ENCODE measurements at places on chromosomes 1 and 21. TPM values are rescaled to one million over a fixed set of nuclear protein-coding genes. Genes with fewer than 3 reads are reported as not detected.

GRCh38 chr21:28213261-28213660 is 779.4 kb downstream of the LTN1 start:
- no peak overlapping the region for H3K27ac ChIP-seq
- no peak overlapping the region for H3K4me3 ChIP-seq
- no peak for DNase-seq
- H3K4me1 ChIP-seq, result no peaks in the 10 kb centered on the region
- H3K27me3 ChIP-seq, result no peaks in the 10 kb centered on the region

DNA sequence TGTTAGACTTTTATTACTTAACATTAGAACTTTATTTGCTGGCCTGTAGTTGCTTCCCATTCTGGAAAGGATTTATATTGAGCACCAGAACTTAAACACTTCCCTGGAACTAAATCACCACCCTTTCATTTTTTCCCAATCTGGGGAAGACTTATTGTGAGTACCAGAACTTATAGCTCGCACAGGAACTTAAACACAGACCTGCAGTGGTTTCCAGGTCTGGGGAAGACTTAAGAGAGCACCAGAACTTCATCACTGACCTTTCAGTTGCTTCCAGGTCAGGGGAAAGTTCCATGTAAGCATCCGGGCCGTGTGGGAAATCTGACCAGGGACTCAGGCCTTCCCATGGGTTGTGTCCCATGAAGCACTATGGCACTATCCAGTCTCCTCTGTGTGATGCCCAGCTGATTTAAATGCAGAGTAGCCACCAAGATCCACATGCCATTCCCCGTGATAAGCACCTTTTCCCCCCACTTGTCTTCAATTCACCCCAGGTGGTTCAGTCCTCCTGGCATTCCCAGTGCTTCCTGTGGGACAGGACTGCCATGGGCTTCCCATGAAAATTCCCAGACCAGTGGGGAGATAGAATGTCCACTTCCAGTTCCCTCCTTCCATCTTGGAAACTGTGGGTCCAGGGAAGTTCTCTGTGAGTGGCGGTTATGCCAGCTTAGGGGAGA is 48.9 kb downstream of the C4BPA start:
- DNase-seq, result no peak
- no peaks in the 10 kb centered on the region for H3K36me3 ChIP-seq
- H3K4me1 ChIP-seq, result no peaks in the 10 kb centered on the region
- no peak overlapping the region for H3K4me3 ChIP-seq
- no peak overlapping the region for H3K27ac ChIP-seq

The IVNS1ABP gene
- total RNA-seq, result 52.6 TPM

The CELA2A gene
- total RNA-seq, result 0.90 TPM

DNA sequence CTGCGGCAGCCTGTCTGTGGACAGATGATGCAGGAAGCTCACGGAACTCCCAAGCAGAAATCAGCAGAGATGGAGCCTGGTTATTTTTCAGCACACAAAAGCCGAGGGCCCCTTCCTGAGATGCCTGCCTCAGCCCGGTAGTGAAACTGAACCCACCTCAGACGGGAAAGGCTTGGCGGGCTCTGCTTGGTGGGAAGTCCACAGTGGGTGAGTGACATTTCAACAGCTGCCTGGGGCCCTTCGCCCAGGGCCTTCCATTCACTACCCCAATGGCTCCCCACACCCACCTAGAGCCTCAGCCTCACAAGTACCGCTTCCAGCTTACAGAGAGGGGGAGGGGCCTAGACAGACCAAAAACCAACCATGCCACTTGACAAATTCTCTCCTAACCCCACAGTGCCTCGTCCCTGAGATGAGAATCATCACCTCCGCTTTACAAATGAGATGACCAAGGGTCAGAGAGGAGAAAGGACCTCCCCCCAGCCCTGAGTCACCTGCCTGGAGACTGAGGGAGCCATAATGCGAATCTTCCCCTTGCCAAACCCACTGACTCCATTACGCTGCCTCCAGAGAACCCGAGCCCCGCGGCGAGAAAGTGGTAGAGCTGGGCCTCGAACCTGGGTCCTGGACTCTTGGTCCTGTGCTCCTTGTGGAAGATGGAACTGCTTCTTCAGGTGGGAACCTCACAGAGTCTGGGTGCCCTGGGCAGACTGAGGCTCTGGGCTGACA is 3.4 kb upstream of the ECE1 start:
- H3K27ac ChIP-seq, result peak overlapping the region; percentile 96
- H3K4me1 ChIP-seq, result peaks cover 65% of the 10 kb centered on the region
- H3K36me3 ChIP-seq, result no peaks in the 10 kb centered on the region

DNA sequence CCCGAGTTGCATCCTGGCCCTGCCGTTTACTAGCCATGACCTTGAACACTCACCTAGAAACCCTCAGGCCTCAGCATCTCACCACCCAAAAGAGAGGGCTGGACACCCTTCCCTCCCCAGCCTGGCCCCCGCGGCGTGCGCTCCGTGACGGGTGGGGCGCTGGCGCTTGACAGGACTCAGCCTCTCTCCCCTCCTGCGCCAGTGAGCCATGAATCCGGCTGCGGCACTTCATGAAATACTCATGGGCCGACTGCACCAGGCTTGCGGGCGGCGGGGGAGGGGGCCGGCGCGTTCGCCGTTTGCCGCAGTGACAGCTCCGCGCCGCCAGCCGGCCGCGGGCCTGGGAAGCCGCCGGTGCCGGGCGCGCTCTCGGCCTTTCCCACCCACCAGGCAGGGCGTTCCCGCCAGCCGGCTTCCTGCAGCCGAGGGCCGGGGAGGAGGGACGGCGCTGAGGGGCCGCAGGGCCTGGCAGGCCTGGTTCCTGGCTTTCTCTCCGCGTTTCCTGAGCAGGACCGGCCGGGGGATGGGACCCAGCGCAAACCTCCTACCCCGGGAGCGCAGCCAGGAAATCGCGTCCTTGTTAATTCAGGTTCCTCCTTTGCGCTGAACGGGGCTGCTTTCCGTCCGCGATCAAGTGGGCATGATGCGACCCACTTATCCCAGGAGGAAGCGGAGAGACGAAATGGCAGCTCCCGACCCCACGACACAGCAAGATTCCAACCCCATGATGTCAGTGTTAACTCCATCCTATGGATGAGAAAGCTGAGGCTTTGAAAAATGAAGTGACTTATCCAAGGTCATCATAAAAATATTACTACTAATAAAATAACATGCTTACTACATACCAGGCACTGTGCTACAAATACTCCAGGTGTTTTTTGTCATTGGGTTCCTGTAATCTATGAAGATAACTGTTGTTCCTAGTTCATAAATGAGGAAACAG is 9.1 kb upstream of the LUZP1 start:
- H3K27ac ChIP-seq, result peak overlapping the region; percentile 47
- peaks cover 19% of the 10 kb centered on the region for H3K4me1 ChIP-seq
- no peaks in the 10 kb centered on the region for H3K36me3 ChIP-seq
- H3K27me3 ChIP-seq, result no peaks in the 10 kb centered on the region

DNA sequence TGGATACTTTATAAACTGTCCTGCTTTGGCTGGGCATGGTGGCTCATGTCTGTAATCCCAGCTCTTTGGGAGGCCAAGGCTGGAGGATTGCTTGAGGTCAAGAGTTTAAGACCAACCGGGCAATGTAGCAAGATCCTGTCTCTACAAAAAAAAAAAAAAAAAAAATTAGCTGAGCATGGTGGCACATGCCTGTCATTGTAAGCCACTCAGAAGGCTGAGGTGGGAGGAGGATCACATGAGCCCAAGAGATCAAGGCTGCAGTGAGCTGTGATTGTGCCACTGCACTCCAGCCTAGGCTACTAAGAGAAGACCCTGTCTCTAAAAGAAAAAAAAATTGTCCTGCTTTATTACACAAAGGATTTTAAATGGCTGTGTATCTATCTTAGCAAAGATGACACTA is 95.2 kb downstream of the LBR start:
- H3K4me1 ChIP-seq, result no peaks in the 10 kb centered on the region
- H3K36me3 ChIP-seq, result no peaks in the 10 kb centered on the region

- no peaks in the 10 kb centered on the region for H3K4me1 ChIP-seq
- H3K27me3 ChIP-seq, result no peaks in the 10 kb centered on the region
- H3K4me3 ChIP-seq, result no peak overlapping the region
- peak; percentile 8 for DNase-seq
- no peaks in the 10 kb centered on the region for H3K36me3 ChIP-seq
- H3K27ac ChIP-seq, result no peak overlapping the region
Observed at GRCh38 chr1:19505693-19506457, 20.5 kb upstream of the CAPZB start.

DNA sequence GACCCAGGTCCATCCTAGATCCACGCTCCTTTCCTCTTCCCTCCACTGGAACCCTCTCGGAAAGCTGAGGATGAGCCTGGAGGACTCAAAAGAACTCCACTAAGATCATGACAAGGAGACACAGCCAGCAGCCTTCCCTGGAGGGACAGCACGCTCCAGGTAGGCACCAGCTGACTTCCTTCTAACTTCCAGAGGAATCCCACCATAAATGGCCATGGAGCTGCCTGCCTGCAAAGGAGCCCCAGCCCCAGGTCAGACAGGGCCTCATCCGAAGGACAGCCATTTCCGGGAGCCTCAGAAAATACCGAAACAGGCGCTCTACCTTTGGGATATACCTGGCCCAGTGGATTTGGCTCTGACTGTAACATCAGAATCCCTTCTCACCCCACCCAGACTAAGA is 4.1 kb downstream of the SH3BP5L start:
- H3K4me3 ChIP-seq, result peak overlapping the region; percentile 67
- H3K4me1 ChIP-seq, result peaks cover 22% of the 10 kb centered on the region
- H3K27me3 ChIP-seq, result no peaks in the 10 kb centered on the region
- DNase-seq, result no peak

The USH2A gene
- total RNA-seq, result not detected

The SLC6A17 gene
- total RNA-seq, result not detected

The DENND2D gene
- 164 TPM for total RNA-seq

DNA sequence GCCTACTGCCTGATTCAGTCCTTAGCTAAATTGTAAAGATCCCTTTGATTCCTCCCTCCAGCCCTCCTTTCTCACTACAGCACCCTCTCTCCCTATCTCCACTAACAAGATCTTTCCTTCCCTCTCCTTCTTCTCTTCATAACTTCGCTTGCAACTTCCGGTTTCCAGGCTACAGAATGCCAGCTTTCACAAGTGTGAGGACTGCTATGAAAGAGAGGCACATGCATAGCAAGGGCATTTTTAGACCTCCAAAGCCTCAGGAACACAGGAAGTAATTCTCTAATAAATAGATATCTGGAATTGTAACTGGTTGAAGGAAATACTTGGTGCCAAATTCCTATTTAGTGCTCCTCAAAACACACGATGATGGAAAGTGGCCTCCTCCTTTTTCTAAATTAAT is 196.7 kb downstream of the HLX start:
- H3K27me3 ChIP-seq, result no peaks in the 10 kb centered on the region
- no peaks in the 10 kb centered on the region for H3K36me3 ChIP-seq
- H3K4me1 ChIP-seq, result peaks cover 16% of the 10 kb centered on the region
- H3K27ac ChIP-seq, result no peak overlapping the region

DNA sequence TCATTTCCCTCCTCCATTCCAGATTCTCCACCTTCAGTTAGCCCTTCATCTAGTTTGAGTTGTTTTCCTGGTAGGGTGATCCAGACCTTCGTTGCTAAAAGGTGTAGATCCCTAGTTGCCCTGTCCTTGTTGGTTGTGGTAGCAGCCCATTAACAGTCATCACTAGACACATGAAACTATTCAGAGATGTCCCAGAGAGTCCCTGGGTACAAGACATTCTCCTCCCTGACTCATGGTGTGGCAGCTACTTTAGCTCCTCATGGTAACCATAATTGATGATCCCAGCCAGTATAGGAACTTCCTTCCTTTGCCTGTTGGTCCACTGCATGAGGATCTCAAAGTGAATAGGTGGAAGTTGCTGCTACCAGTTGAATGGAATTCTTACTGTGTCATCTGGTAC is 6.0 kb upstream of the SH2D2A start:
- H3K36me3 ChIP-seq, result no peaks in the 10 kb centered on the region
- H3K27ac ChIP-seq, result no peak overlapping the region
- H3K4me3 ChIP-seq, result no peak overlapping the region

The STK40 gene
- total RNA-seq, result 51.0 TPM

DNA sequence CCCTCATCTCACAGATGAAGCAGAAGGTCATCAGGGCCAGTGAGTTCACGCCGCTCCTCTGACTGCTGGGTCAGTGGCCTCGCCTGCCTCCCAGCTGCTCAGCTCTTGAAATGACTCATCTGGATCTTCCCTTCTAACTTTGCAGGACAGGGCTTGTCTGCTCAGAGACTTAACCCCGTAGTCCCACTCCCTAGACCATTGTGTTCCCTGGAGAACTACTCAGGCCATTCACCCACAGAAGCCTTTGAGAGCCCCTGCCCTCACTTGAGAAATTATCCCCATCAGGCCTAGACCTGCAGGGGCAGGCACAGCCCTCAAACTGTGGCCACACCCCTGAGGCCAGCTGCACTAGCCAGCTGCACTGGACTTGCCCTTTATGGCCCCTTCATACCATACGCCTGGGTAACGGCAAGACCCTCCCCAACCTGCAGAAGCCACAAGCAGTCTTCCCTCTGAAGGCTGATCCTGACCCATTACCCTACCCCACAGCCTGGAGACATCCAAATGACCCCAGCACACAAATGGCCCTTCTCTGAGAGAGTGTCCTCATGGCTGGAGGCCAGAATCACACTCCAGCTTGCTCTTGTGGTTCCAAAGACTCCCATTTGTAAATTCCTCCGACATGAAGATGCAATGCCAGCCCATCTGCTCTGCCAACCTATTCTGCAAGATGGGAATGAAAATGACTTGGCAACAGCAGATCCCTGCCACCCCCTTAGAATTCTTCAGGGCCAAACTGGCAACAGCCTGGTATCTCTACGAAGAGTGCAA is 33.2 kb downstream of the RCSD1 start:
- no peak overlapping the region for H3K4me3 ChIP-seq
- H3K27me3 ChIP-seq, result no peaks in the 10 kb centered on the region
- peak overlapping the region; percentile 68 for H3K27ac ChIP-seq
- H3K36me3 ChIP-seq, result peaks cover 17% of the 10 kb centered on the region

The S100A12 gene
- not detected for total RNA-seq

GRCh38 chr1:19517017-19517416 is 31.7 kb upstream of the CAPZB start:
- H3K4me3 ChIP-seq, result no peak overlapping the region
- DNase-seq, result no peak
- no peaks in the 10 kb centered on the region for H3K36me3 ChIP-seq
- H3K27ac ChIP-seq, result no peak overlapping the region
- H3K27me3 ChIP-seq, result no peaks in the 10 kb centered on the region

DNA sequence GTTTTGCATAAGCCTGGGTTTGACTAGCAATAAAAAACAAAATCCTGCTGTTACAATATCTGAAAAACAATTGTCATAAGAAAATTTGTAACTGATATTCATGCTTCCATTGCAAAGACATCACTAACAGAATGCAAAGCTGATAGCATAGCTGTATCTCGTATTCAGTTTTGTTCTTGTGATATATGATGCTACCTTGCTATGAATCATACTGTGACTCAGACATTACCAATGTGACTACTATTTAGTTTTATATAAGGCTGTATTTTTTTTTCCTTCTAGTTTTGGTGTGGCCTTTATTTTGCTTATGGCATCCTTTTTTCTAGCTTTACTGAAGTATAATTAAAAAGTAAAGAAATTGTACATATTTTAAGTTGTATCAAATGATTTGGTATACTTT is 1381.8 kb downstream of the MRPL39 start:
- DNase-seq, result no peak
- H3K4me1 ChIP-seq, result no peaks in the 10 kb centered on the region
- no peak overlapping the region for H3K4me3 ChIP-seq
- H3K27ac ChIP-seq, result no peak overlapping the region
- no peaks in the 10 kb centered on the region for H3K27me3 ChIP-seq
- no peaks in the 10 kb centered on the region for H3K36me3 ChIP-seq

GRCh38 chr1:17097147-17097546 is 22.1 kb downstream of the PADI2 start:
- H3K4me1 ChIP-seq, result no peaks in the 10 kb centered on the region
- no peak for DNase-seq
- H3K4me3 ChIP-seq, result no peak overlapping the region
- no peak overlapping the region for H3K27ac ChIP-seq
- no peaks in the 10 kb centered on the region for H3K27me3 ChIP-seq

The RUNX3 gene
- 151 TPM for total RNA-seq

The SNX27 gene
- 20.8 TPM for total RNA-seq

Measured in GM12878 (cell line).